ENCODE measurements at places on chromosomes 11 and 22. TPM values are rescaled to one million over a fixed set of nuclear protein-coding genes. Genes with fewer than 3 reads are reported as not detected.

The OPCML gene
- not detected for total RNA-seq

The ZNF74 gene
- total RNA-seq: not detected

The OR52B6 gene
- total RNA-seq: not detected

The GRIA4 gene
- not detected for total RNA-seq

The YPEL4 gene
- 0.55 TPM for total RNA-seq

The GSTT2B gene
- total RNA-seq: not detected

The ZNF280A gene
- not detected for total RNA-seq

The MOGAT2 gene
- total RNA-seq: not detected

The WNT11 gene
- not detected for total RNA-seq

The HORMAD2 gene
- not detected for total RNA-seq

The ART5 gene
- not detected for total RNA-seq

The APOL4 gene
- not detected for total RNA-seq

The BCO2 gene
- total RNA-seq: 1.2 TPM

The PANX2 gene
- not detected for total RNA-seq

The CYP2R1 gene
- total RNA-seq: 38.6 TPM

The TREH gene
- total RNA-seq: not detected

The KCTD14 gene
- total RNA-seq: not detected

The SMC1B gene
- total RNA-seq: 0.08 TPM

The CYB5R2 gene
- not detected for total RNA-seq

The SSRP1 gene
- total RNA-seq: 221 TPM

The PATE2 gene
- 1.1 TPM for total RNA-seq

The TEX54 gene
- total RNA-seq: not detected

The TMEM121B gene
- total RNA-seq: 0.15 TPM

The OR4A47 gene
- not detected for total RNA-seq

The GVQW3 gene
- 16.5 TPM for total RNA-seq

Measured in OCI-LY7 (cell line).